ENCODE measurements at places on chromosomes 6 and 20.

DNA sequence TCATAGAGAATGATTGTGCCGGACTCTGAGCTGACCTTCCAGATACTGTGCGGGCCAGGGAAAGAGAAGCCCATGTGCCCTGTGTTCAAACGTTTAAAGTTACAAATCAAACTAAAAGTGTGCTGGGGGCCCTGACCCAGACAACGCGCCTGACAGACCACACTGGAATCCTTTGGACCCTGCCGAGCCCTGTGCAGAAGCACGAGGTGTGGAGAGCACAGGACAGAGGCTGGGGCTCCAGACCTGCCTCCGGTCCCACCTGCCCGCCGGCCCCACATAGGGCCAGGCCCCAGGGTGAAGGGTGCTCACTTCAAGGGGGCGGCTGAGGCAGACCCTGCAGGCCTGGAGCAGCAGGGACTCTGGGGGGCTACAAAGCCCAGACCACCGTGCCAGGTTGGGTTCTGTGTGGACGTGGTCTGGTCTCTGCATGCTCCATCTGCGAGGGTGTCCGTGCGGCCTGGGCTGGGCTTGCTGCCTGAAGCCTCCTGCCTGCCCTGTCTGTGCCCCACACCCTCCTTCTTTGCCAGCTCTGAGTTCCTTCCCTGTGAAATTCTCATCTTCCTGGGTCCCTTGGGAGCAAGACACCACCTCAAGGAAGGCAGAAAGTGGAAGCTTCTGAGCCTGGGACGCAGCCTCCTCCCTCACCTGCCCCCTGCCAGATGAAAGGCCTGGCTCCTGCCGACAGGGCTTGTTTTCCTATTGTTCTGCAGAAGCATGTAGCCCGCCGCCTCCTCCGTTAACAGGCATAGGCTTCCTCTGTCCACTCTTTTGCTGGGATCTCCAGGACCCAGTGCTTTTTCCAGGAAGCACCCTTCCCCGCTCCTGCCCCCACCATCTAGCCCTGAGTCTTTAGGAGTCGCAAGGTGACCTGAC, 186.2 kb downstream of the ERMARD start:
- no peak for DNase-seq

GRCh38 chr6:82408952-82409431, 45.4 kb downstream of the TPBG start:
- peak; percentile 84 for DNase-seq

DNA sequence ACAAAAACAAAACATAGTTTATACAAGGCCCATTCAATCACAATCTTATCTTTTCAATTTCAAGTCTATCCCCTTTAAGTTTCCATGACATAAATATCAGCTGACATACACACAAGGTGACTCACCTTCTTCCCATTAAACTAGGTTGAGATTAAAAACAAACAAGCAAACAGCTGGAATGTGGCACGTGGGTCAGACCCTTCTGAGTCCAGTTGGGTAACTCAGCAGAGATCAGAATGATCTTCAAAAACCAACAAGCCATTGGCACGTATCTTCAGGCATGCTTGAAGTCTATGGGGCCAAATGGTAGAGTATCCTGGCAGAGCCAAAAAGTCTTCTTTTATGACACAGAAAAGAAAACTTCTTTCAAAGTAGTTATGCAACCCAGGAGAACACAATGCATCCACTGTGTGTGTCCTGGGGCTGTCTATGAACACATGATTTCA, 603.5 kb upstream of the CITED2 start:
- peak; percentile 90 for DNase-seq

DNA sequence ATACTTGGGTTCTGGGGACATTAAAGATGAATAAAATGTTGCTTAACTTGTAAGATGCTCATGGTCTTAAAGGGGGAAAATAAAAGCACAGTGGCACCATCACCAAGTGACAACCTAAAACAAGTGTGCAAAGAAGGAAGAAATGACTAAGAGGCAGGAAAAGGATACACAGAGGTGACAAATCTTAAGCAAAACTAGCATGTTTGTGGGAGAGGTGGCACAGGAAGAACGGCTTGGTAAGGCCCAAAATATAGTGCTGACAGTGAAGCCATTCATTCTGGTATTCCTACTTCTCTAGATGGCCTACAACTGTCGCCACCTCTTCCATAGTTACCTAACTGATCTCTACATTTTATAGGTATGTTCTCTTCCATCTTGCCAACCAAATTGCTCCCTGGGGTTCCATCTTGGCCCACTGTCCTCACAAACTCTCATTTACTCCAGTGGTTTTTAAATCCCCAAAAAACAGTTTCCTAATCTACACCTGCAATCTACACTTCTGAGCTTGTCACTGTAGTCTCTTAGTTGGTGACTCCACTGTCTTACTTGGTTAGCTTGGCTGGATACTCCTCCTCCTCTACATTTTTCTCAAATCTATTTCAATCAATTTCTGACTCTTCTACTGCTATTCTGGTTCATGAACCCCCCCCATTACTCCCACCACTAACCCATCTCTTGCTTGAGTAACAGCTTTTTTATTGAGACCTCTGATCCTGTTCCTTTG, 33.5 kb downstream of the FAM8A1 start:
- DNase-seq: no peak

DNA sequence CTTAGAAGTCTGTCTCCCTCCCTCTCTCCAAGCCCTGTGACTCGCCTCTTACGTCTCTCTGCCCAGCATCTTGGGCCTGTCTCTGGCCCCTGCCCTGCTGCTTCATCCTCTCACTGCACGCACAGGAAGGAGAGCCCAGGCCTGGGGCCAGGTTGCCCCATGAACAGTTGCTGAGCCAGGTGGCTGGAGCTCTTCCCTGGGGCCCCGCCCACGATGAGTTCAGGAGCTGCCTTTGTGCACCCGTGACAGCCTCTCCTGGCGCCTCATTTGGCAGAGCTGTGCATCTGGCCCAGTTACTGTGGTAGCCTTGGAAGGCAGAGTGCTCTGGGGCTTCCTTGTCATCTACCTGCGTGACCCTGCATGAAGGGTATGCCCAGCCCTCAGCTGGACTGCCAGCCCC, 44.5 kb downstream of the SLC52A3 start:
- no peak for DNase-seq

- no peak for DNase-seq
Measured at GRCh38 chr20:40110311-40110831, 578.7 kb downstream of the MAFB start.

DNA sequence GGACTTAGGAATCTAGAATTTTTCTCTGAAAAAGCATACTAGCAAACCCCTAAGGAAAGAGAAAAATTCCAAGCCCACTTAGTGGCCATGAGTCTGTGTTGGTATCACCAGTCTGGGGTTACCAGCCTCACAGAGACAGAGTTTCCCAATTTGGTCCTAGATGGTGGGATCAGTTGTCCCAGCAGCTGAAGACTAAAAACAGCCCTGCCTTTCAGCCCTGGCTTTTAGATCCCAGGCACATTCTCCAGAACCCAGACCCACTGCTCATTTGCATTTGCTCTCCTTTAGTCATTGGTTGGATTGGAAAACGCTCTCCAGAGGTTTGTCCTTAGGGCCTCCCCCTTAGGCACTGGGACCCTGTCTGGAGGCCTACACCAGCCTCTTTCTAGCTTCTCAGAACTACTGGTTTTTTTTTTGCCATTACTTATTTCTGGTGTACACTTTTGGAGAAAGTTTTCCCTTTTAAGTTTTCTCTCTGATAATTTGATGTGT, 39.1 kb upstream of the FOXO3 start:
- no peak for DNase-seq

- DNase-seq: peak; percentile 55
Measured at GRCh38 chr20:17992847-17993513, 24.2 kb downstream of the MGME1 start.

GRCh38 chr6:13813026-13813425, 1.3 kb downstream of the MCUR1 start:
- no peak for DNase-seq

DNA sequence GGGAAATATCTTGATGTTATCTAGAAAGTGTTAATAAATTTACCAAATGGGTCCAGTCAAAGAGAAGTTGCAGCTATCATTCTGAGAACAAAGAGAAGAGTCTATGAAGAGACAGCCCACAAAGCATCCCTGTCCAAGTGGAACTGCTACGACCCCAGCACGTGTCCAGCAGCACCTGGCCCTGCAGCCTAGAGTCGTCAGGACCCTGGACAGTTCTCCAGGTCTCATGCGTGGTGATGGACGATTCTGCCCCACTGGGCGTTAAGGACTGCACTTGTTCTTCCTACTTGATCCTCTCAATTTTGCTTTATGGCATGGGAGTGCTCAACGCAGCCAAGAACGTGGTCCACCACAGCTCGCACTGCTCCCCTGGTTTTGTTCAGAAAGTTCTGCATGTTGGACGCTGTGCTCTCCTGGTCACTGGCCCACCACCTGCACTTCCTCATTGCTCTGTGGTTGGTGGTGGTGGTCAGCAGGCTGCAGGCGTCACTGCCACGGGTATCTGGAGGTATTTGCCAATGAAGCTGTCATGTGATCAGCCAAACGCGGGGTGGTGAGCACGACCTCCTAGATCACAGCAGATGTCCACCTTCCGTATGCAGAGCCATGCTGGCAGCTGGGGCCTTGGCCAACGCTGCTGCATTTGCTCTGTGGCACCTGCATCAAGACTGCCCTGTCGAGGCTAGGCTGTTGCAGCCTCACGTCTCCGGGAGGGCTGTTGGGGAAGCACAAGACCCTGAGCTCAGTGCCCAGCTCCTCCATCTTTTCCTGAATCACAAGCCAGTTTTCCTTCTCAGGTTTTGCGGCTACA, 356.4 kb downstream of the CDH4 start:
- peak; percentile 44 for DNase-seq

DNA sequence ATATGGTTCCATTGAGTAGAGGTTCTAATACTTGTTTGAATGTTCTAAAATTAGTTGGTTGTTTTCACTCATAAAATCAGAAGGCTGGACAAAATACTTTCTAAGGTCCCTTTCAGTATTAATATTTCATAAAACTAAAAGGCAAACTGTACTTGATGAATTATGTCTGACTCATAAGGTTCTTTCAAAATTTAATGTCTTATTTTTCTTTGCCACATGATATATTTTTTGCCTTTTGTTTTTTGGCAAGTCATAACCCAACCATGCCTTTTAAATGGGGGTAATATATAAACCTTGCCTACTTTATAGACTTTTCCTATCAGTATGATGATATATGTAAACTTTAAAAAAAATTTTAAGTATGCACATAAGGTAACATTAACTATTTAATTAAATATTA, 244.7 kb downstream of the PTPRK start:
- DNase-seq: peak; percentile 26

DNA sequence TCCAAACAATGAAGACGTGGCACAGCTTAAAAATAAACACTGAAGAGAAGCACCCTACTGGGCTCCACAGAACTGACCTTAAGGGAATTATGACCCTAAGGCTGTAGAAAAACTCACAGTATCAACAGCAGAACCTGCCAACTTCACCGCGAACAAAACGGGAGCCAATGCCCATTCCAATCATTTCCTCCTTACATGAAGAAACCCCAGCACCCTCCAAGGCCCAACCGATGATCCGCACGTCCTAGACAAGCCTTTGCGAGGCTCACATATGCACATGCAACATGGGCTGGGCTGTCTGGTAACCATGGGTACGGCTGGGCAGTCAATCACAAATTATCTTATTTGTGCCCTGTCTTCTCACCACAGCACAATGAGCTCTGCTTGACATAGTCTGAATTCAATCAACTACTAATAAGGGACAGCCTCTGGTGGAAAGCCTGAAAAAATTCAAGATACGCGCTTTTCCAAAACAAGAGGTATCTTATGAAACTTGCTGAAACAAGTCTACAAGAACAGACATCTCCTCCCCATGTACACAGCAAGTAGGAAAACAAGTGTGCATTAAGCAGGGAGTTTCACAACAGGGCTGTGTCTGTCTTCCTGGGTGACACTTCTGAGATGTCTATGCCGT, 1.7 kb downstream of the DIDO1 start:
- peak; percentile 56 for DNase-seq

DNA sequence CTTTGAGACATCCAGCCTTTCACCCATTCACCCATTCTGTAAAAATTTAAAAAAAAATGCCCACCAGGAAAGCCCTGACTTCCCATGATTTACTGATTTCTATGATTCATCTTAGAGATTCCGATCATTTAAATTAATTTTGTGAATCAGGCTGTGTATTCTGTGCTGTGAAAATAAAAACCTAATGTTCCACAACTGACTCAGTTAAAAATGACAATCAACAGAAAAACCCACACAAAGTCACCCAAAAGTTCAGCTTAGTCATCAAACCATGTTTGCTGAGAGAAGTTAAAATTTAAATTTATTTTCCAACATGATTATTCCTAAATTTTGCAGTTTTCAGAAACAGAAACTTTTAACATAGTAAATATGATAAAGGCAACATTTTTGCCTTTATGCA, 509.9 kb downstream of the TENT5A start:
- peak; percentile 8 for DNase-seq

DNA sequence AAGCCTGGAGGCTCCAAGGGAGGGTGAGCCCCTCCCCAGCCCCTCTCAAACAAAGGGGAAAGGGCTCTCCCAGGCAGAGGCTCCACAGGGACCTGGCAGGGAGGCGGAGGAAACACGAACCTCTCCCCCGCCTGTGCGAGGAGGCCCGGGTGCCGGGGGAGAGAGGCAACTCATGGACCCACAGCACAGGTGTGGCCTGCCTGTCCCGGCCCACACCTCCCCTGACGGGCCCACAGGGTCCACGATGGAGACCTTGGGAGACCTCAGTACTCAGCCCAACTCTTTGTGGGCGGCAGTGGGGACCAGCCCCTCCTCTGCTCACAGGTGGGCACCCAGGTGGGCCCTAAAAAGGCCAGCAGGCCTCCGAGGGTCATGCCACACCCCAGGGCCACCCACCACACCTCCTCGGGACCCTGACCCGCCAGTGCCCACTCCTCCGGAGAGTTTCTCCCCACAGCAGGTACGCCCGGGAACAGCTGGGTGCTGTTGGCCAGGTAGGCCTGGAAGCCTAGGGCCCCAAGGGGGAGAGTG, 12.2 kb downstream of the LAMA5 start:
- no peak for DNase-seq

GRCh38 chr6:54910921-54911320, 64.3 kb downstream of the FAM83B start:
- peak; percentile 31 for DNase-seq

- peak; percentile 35 for DNase-seq
Measured at GRCh38 chr6:89927791-89928550, 33.7 kb downstream of the GJA10 start.

DNA sequence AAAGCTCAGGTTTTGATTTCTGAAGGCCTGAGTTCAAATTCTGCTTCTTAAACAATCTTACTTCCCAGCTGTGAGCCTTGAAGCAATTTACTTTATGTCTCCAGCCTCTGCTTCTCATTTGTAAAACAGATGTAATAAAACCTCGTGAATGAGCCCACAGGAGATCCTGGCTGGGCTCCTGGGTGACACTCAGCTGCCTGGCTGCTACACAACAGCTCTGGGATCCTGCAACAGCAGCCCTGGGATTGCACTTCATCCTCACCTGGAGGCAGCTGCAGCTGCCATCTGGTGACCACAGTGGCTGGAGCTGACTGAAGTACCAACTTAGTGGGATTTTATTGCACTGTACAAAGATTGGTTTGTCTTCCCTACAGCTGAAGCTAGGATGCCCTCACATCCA, 98.6 kb downstream of the NDUFAF5 start:
- no peak for DNase-seq

- DNase-seq: no peak
Measured at GRCh38 chr6:121627761-121628160, 192.3 kb downstream of the GJA1 start.

- DNase-seq: no peak
Measured at GRCh38 chr20:51591871-51592270, 49.4 kb upstream of the NFATC2 start.

GRCh38 chr6:78835817-78836216, 31.5 kb upstream of the IRAK1BP1 start:
- peak; percentile 29 for DNase-seq

All from choroid plexus epithelial cell (primary cell).